DMS 273 treated with DMSO at 0.1 percent for 48 hours (cell line): ENCODE measurements at places on chromosomes 2 and 18.

- no peak for DNase-seq
These were observed 112.2 kb upstream of the NABP1 start for GRCh38 chr2:191565647-191566198.

GRCh38 chr2:11102956-11103860, 52.1 kb upstream of the SLC66A3 start:
- no peak for DNase-seq

GRCh38 chr2:101704046-101704466, 6.5 kb downstream of the MAP4K4 start:
- no peak for DNase-seq

DNA sequence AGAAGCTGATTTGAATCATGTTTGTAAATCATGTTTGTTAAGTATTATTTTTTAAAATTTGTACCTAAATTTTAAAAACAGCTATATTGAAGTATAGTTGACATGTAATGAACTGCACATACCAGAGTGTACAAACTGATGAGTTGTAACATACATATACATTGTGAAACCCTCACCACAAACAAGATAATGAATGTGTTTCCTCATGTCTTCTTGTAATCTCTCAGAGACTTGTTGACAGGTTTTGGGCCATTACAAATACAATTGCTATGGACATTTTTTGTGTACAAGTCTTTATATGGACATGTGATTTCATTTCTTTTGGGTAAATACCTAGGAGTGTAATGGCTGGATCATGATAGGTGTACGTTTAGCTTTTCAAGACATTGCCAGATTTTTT, 21.5 kb downstream of the WDR43 start:
- no peak for DNase-seq

DNA sequence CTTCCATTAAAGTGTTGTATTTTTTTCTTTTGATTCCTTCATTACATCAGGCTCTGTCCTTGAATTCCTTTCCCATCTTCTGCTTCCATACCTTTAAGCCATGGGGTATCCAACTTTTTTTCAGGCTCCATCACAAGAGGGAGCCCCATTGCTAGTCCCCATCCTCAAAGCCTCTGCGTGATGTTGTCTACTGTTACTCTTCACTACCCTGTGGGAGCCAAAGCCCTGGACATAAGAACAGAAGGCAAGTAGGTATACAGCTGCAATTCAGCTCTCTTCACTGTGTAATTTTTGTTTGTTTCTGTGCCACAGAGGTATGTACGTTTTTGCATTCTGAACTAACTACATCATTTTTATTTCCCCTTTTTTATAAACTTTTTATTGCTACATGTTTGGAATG, 36.6 kb upstream of the CCNYL1 start:
- no peak for DNase-seq

DNA sequence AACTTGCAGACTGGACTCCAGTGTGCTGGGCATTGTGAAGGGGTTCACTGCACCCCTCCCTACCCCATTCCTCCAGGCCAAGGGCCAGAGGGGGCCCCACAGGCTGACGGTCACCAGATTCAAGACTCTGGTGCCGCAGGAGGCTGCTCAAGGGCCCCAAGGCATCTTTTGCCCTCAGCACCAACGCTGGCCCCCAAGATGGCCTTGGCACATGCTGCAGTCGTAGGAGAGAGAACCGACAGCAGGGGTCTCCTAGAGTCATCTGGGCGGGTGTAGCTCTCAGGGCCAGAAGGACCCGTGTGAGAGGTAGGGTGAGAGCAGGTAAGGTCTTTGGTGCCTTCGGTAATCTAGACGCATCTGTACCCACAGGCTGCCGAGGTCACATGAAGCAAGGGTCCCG, 18.7 kb upstream of the ODC1 start:
- no peak for DNase-seq

- DNase-seq, result no peak
These were observed 167.5 kb downstream of the ARL4C start for GRCh38 chr2:234329202-234329960.

DNA sequence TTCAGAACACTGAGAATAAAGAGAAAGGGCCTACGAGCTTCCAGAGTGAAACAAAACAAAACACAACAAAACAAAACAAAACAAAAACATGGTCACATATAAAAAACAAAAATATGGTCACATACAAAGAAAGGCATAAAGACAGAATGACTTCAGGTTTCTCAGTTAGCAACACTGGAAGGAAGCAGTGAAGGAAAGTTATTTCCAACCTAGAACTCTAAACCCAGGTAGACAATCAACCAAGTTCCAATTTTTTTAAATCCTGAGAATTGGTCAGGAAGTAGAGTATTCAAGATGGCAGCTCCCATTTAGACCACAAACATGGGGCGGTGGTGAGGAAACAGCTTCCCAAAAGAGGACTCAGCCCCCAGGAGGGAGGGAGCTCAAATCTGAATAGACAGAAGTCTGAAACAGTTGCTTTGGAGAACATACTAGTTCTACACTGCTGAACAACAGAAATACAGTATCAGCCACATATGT, 9.1 kb downstream of the DRC1 start:
- no peak for DNase-seq

DNA sequence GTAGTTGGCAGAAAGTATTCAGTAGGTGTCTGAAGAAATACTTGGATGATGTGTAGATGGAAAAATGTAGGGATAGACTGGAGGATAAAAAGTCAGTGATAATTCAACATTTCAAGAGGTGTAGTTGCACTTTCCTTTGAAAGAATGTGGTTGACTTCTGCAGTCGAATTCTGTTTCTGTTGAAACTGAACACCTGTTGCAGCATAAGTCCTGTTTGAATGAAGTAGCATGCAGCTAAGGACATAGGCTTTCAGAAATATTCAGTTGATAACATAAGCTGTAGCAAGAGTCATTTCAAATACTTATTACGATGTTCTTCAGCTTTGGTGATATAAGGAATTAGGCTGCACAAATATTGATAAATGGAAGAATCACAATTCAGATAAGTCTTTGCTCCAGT, 337.9 kb upstream of the LRRTM1 start:
- no peak for DNase-seq

- no peak for DNase-seq
These were observed 27.2 kb downstream of the PXDN start for GRCh38 chr2:1717113-1717512.

DNA sequence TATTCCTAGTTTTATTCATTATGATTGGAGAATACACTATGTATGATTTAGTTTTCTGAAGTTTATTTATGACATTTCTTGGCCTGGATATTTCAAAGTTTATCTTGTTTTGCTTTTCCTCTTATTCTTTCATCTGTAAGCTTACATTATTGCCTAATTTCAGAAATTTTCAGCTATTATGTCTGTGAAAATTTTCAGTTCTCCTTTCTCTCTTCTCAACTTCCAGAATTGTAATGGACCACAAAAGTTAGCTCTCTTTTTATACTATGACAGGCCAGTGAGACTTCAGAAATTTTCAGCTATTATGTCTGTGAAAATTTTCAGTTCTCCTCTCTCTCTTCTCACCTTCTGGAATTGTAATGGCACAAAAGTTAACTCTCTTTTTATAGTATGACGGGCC, 97.2 kb upstream of the SCN7A start:
- no peak for DNase-seq

GRCh38 chr2:230124757-230125431, 56.2 kb upstream of the SLC16A14 start:
- DNase-seq, result no peak

DNA sequence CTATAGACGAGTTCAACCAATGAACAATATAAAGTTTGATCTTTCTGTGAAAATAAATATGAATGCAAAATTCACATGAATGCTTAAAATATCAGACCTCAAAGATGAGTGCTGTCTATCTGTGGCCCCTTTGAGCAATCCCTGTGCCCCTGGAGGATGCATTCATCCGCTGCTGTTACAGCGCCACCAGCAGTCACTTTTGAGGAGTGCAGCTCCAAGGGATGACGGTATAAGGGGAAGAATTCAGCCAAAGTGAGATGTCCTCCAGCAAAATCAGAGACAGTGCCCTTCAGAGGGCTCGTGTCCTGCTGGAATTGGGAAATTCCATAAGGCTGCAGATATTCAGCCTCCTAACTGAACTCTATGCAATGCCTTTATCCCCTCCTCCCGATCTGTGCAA, 12.0 kb upstream of the CHRNA1 start:
- no peak for DNase-seq

DNA sequence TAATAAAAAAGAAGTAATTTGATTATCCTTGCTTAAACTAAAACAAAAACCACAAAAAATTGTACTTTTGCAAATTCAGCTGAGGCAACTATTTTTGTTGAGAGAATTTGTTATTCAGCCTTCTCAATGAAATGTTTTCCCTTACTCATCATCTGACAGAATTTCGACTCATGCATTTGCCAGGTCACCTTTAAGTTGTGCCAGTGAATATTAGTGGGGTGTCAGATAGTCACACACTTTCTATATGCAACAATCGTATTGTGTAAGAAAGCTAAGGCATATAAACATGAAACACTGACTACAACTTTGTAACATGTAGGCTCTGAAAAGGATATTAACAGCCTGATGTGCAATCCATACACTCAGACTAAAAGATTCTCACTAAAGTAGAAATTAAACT, 1653.1 kb upstream of the SLC39A10 start:
- no peak for DNase-seq

DNA sequence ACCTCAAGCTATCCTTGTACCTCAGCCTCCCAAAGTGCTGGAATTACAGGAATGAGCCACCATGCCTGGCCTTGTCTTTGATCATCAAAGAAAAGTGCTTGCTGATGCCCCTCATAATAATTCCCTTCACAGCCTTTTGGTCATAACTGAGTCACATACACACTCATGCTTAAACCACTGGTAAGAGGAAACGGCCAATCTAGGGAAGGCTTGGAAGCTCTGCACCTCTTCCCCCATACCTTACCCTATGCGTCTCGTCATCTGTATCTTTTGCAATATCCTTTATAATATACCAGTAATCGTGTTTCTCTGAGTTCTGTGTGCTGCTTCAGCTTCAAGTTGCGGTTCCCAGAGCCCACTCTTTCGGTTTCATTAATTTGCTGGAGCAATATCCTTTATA, 4.8 kb upstream of the RNF138 start:
- DNase-seq, result no peak

DNA sequence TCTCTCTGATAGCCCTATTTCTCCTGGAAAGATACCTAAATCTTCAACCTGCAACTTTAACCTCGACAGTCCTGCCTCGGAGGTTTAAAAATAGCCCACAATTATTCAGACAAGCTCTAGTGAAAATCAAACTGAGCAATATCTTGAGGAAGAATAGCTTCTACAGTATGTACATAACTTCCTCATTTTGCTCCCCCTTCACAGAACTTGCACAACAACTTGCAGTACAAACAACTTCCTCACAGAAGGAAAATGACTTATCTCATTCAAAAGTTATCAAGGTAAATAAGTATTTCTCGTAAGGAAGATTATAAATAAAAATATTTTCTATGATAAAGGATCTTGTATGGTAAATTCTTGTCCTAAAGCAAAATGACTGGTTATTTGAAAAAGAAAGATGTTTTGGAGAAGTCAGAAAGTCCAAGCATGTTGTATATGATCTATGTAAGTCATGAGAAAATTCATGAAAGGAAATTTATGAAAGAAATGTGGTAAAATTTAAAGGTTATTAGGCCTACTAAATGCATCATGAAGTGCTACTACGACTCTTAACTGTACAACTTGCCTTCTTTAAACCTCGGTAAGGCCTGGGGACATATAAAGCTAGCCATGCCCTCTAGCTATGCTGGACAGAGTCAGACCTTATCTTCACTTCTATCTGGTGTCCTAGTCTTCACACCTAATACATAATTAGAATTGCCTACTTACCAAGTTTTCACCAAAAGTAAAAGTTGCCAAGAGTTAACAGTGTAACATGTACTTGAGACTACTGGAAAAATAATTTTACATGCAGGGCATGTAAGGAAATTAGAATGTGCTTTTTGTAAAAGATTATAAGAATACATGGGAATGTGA, 394.5 kb downstream of the DLGAP1 start:
- no peak for DNase-seq

DNA sequence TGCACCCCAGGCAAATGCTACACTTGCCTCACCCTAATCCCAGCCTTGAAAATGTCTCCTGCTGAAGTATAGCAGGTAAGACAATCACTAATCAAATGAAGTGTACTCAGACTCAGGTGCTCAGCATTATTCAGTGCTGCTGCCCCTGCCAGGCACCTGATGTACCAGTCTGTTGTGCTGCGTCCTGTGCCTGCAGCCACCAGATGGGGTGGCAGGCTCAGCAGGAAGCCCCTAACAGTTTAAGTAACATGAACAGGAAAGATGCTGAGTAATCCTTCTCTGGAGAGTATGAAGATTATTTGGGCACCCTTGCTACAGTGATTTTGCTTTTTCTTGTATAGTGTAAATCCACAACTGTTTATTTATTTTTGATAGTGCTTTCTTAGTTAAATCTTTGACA, 69.1 kb downstream of the TACR1 start:
- DNase-seq, result peak; percentile 2

- no peak for DNase-seq
These were observed 113.9 kb upstream of the TFCP2L1 start for GRCh38 chr2:121398853-121399252.

DNA sequence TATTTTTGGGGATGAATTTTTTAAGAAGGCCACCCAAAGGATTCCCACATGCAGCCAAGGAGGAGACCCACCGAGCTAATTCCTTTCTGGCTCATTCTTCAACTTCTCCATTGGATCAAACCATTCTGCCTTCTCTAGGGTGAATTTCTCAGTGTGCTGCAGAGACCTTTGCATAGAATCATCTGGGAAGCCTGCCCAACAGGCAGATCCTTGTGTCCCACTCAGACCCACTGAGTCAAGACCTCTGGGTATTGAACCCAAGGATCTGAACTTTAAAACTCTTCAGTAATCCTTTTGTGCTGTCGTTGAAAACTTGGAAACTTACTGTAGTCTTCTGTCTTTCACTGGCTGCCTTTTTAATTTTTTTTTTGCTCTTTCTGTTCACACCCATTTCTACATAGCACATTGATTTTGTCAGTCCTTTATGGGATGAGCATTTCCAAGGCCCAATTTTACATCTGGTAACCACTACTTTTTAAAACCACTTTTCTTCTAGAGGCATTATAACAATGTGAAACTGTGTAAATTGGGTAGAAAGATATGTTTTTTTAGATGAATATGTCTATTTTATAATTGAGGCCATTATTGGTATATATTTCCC, 120.2 kb downstream of the TSN start:
- no peak for DNase-seq

- DNase-seq, result no peak
These were observed 124.9 kb downstream of the GLI2 start for GRCh38 chr2:120860579-120860922.

DNA sequence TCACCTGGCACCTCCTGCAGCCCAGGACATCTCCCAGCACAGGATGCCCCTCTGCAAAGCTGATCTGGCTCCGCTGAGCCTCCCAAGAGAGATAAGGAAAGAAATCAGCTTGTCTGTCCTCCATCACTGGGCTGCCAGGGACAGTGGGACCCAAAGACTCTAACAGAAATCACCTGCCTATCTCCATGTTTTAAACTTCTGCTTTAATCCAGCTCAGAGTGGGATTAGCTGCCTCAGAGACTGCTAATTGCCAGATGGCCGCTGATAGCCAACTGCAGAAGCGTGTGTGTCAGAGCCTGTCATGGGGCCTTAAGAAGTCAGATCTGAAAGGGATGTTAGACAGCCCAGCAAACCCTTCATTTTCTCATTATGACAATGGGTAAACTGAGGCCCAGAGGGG, 389.4 kb upstream of the KLHL29 start:
- DNase-seq, result no peak

- DNase-seq, result no peak
These were observed 183.5 kb upstream of the GCFC2 start for GRCh38 chr2:75894170-75894569.

GRCh38 chr18:80200932-80201672, 46.2 kb downstream of the PARD6G start:
- DNase-seq, result no peak
